ENCODE measurements at places on chromosomes 7 and 10.

DNA sequence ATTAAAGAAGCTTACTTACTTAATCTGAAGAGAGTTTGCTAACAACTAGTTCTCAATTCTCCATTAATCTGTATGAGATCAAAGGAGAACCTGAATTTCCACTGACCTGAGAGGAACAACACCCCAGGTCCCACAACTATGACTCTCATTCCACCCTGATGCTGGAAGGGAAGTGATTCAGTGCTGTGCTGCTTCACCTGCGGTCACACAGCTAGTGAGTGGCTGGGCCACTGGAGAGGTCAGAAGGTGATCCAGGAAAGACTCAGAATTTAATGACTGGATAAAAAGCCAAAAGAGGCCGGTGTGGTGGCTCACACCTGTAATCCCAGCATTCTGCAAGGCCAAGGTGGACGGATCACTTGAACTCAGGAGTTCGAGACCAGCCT is 23.6 kb downstream of the SORBS1 start:
- DNase-seq = no peak

- no peak for DNase-seq
Observed at GRCh38 chr7:153097511-153098201, 338.1 kb downstream of the ACTR3B start.

GRCh38 chr10:72503241-72503640 is 122.6 kb downstream of the MICU1 start:
- no peak for DNase-seq

GRCh38 chr10:51773681-51774080 is 74.3 kb upstream of the CSTF2T start:
- DNase-seq = no peak

DNA sequence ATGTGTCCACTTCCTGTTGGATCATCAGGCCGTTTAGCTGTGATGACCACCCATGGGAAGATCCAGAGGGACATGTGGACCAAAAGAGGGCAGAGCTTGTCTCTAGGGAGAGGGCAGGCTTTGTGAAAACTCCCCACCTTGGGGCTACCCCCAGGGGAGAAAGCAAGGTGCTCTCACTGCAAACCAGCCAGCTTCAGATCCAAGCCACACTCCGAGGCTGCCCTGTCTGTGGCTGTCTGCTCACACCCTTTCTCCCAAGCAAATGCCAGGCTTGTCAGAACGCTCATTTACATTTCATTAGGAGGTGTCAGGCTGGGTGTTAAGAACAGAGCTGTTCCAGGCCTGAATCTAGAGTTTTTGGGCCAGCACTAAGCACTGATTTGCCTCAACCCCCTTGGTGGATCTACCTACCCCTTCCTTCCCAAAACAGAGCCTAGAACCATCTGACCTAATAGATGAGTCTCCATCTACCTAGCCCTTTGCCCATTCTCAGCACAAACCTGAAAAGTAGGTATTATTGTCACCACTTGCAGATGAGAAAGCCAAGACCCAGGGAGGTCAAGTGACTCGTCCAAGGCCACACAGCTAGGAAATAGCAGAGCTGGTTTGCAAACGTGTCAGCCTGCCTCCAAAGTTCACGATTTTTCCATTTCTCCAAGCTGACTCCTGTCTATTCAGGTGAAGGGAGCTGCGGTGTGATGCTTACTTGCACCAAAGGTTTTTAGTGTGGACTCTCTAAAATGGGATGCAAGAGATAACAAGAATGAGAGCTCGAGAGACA is 130.9 kb downstream of the EMX2 start:
- DNase-seq = no peak

GRCh38 chr10:79153745-79154144 is 85.0 kb downstream of the ZMIZ1 start:
- DNase-seq = no peak

GRCh38 chr7:133775201-133775600 is 351.9 kb upstream of the LRGUK start:
- DNase-seq = no peak

DNA sequence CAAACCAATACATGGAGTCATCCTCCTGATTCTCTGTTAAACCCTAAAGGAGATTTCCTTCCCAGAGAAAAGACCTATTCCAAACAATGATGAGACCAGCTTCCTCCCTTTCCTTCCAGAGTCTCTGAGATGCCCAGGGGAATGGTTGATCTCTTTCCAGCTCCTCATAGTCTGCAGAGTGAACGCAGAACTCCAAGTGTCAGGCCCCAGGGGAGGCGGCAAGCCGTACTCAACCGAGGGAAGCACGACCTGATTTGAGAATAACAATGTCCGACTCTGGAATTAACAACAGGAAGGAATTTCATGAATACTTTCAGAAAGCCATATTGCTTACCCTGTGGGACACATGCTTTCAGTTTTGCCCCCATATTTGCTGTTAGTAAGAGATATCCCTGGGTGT is 241.7 kb upstream of the GLI3 start:
- DNase-seq = no peak

GRCh38 chr10:123755061-123755460 is 88.9 kb downstream of the GPR26 start:
- no peak for DNase-seq

GRCh38 chr7:26918241-26918640 is 53.9 kb upstream of the SKAP2 start:
- DNase-seq = no peak

GRCh38 chr10:127738512-127739424 is 1.8 kb downstream of the FOXI2 start:
- DNase-seq = no peak

GRCh38 chr10:66837335-66837734 is 88.5 kb upstream of the LRRTM3 start:
- no peak for DNase-seq

GRCh38 chr7:128389618-128390329 is 20.0 kb downstream of the IMPDH1 start:
- no peak for DNase-seq

GRCh38 chr10:103196516-103196915 is 3.4 kb upstream of the NT5C2 start:
- no peak for DNase-seq

DNA sequence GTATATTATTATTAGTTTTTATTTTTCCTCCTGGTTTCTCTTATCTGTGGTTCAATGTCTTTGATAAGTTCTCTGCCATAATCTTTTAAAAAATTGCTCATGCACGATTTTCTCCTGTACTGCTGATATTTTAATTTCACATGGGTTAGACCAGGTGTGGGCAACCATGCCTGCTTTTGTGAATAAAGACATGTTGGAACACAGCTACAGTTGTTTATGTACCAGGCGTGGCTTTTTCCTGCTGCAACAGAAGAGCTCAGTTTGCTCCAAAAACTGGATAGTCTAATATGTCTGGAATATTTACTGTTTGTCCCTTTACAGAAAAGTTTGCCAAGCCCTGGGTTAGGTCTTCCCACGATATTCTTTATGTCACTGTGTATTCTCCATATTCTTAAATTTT is 105.2 kb downstream of the VWC2 start:
- no peak for DNase-seq

DNA sequence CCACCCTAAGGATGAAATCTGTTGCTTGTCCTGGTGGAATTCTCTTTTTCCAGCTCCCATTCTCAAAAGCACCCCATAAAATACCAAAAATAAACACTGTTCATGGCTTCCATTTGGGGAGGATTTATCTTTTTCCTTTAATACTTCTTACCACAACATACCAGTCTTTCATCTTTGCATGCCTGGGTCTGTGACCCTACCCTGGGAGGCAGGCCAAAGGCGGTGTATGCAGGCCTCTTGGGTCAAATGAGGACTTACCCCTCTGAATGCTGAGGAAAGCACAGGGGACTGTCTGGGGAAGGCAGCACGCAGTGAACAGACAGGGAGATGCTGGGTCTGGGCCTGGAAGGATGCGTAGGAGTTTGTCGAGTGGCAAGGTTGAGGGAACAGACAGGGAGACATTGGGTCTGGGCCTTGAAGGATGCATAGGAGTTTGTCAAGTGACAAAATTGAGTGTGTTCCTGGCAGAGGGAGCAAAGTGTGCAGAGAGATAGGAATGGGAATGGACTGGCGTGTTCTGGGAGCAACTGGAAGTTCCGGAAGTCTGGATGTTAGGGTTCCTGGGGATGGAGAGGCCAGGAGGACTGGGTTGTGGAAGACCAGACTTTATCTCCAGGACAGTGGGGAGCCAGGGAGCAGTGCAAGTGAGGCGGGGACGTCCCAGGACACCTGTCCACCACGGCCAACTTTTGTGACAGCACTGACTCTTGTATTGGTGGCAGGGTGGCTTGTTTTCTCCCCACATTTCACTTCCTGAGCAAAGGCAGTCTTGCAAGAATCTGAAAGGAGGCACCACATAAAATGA is 40.8 kb downstream of the MYL10 start:
- peak; percentile 28 for DNase-seq
